Cardiac septum (tissue), 1 donor: ENCODE measurements at places on chromosomes 7 and 10.

GRCh38 chr7:47957156-47957555, 8.9 kb upstream of the PKD1L1 start:
- DNase-seq = no peak

DNA sequence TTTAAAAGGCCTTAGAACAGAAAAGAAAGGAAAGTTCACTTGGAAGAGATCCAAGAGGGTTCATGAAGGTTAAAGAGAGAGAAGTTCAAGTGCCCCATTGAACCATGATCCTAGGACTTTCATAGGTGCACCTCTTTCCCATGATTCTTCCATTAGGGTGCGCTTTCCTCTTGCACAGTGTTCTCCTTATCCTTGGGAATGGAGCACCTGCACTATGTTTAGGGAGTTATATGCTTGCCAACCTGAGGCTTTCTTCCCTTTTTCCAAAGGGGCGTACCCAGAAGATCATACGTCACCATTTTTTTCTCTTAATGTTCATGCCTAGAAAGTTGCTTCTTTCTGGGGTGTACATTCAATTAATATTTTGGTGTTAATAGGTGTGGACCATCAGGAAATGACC, 908.0 kb upstream of the SORCS1 start:
- DNase-seq = no peak

GRCh38 chr10:45444022-45444421, 70.0 kb downstream of the ALOX5 start:
- DNase-seq = no peak

DNA sequence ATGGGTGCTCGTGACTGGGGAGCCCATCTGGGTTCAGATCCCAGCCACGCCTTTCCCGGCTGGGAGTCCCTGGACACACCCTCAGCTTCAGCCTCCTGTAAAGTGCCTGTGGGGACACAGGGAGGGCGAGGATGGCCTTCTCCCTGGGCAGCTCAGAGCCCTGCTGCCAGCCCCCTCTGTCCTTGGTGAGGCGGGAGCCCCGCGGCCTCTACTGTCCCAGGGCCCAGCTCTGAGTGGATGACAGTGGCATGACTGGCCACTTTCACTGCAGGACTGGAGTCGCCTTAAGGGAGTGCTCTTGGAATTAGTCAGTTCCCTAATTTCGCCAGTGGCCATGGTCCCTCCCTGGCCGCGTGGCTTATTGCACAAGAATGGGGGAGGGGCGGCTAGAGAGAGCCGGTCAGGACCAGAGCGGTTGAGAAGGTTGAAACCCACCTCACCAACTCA, 4.6 kb downstream of the BRI3 start:
- DNase-seq = no peak

GRCh38 chr10:21989453-21990154, 13.9 kb downstream of the DNAJC1 start:
- DNase-seq = no peak

- DNase-seq = no peak
These were observed 61.7 kb downstream of the PROSER2 start for GRCh38 chr10:11884706-11885423.

GRCh38 chr7:77687747-77688144, 8.5 kb upstream of the RSBN1L start:
- DNase-seq = no peak

DNA sequence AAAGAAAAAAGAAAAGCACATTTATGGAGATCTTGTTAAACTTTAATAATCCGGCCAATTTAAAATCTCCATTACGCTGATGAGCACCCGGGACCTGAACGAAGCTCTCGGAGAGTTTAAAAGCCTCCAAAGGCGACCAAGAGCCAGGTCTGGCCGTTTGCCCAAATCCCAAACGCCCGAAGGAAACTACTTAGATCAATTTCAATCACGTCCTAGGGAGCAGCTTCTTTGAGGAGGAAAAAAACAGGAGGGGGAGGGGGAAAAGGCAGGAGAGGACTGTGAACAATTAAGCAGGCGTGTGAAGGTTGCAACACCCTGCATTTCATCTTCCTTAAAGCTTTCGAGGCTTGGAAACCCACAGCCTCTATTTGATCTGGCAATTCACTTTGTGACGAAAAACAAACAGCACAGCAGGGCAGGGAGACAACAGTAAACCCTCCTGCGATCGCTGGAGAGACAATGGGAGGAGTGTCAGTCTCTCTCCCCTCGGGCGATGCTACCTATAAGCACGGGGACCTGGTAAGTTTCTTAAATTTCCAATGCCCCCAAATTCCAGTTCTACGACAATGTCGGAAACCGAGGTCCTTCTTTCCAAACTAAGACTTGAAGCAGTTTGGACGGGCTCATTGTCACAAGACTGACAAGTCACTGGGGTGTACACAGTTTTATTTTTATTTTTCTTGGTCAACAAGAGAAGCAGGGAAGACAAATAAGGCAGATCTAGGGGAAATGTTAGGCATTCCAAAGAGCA, 1.2 kb downstream of the KLF6 start:
- DNase-seq = no peak

DNA sequence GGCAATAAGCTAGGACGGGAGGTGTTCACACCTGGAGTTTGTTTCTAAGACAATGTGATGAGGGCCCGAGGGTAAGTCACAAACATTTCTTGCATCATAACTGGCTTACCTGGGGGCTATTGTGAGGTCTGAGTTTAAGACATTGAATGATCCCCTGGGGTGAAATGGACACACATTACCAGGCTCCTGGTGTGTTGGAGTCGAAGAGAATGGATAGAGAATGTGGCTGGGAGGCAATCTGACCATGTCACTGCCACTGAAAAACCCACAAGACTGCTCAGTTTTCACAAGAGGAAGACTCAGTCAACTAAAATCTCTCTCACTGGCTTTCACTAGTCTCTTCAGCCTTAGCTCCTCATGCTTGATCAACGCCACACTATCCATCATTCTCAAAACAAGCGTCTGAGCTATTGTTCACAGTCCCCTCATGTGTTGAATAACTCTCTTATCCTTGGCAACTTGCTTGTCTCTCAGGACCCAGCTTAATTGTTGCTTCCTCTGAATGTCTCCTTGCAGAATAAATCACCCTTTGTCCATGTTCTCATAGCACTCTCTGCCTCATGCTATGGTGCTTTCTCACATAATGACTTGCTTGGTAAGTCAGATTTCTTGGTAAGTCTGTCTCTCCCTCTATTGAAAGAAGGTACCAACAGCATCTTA, at the start of gene C10orf120:
TSS of gene C10orf120 (minus strand) at position 51 of the 660 bp plus-strand sequence. CDS start 56 bp downstream, outside the sequence.
- no peak for DNase-seq

- DNase-seq = no peak
These were observed 639 bp downstream of the TSPAN13 start for GRCh38 chr7:16753932-16754855.

DNA sequence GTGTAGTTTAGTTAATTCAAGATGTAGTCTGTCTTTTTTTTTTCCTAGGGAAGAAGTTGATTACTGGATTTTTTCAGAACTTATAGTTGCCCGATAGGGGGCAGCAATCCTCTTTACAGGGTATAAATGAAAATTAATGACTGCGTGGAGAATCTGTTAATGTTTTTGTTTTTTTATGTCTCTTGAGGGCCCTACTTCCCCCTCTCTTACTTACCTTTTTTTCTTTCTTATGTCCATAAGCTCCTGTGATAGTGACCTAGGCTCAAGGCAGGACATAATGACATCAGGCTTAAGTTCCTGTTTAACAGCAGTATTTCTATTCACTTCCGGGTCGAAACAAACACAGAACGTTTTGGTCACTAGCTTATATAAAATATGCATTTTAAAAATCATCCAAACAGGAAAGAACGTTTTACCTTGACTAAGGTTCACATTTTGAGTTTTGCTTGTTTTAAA, 18.8 kb downstream of the CDC123 start:
- no peak for DNase-seq

GRCh38 chr10:91077549-91078071, 142.9 kb upstream of the PCGF5 start:
- DNase-seq = peak; percentile 92
